ENCODE measurements at places on chromosomes 6 and 20.

GRCh38 chr6:110557199-110557598 lies 80.8 kb upstream of the SLC22A16 start:
- no peak for DNase-seq

- no peak for DNase-seq
Observed at GRCh38 chr6:7672066-7673062, 53.5 kb upstream of the BMP6 start.

- no peak for DNase-seq
Observed at GRCh38 chr20:5919626-5920544, 30.4 kb downstream of the TRMT6 start.

- DNase-seq: no peak
Observed at GRCh38 chr20:3248993-3249347, 10.0 kb upstream of the SLC4A11 start.
